ENCODE measurements at places on chromosomes 16 and 17.

DNA sequence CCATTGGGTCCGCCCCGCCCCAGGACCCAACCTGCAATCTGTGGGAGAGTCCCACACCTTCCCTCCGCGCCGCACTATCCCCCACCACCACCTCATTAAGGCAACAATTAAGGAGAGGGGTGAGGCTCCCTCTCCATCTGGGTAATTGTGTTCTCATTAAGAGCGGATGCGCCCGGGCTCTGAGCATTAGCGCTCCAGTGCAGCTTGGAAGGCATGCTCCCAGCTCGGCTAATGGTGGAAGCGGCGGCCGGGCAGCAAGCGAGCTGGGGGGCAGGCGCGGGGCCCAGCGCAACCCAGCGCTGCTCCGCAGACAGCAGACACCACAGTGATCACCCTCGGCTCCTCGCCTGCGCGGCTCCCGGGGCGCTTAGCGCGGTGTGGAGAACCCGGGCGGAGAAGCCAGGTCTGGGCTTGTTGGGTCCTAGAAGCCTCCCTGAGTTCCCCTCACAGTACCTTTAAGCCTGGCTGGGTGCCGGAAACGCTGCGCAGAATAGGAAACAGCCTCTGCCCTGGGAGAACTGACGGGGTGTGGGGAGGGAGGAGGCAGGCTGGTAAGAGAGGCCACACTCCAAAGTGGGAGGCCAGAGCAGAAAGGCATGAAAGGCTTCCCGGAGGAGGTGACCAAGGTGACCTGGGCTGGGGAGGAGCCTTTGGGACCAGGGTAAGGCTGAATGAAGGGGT is 6.4 kb downstream of the CBLN1 start:
- DNase-seq: peak; percentile 58

GRCh38 chr16:48597563-48598387 is 12.2 kb downstream of the N4BP1 start:
- DNase-seq: no peak

DNA sequence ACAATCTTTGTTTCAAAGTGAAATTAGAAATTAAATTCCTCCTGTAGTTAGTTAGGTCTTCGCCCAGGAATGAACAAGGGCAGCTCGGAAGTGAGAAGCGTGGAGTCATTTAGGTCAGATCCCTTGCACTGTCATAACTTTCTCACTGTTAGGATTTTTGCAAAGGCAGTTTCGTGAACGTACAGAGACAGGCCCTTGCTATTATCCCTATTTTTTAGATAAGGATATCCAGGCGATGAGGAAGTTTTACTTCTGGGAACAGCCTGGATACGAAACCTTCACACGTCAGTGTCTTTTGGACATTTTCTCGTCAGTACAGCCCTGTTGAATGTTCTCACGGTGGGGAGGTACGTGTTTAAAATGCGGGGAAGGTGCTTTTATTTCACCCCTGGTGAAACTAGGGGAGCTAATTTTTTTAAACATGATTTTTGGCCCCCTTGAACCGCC is 318 bp upstream of the RBL2 start:
- no peak for DNase-seq

DNA sequence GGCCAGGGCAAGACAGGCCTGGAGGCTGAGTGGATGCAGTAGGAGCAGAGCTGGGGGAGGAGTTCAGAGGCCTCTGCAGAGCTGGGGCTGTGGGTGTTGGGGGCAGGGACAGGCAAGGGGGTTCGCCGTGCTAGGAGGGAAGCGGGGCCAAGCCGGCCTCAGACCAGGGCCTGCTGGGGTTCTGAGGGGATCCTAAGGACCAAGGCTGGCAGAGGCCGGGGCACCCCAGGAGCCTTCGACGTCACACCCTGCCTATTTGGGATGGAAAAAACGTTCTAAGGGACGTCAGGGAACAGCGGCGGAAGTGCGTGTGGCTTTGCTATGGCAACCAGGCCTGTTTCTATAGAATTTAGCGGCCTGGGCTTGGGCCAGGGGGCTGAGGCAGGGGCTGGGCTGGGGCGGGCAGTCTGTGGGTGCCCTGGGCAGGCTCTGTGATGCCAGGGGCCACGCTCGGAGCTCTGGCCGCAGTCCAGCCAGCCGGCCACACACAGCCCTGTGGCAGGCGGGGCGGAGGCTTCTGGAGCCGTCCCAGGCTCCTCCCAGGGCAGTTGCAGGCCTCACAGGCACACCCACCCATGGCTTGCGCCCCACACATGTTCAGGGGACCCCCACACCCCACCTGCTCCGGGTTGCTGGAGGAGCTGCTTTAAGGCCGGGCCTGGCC is 3.7 kb downstream of the TRAF7 start:
- no peak for DNase-seq

GRCh38 chr17:74635418-74635817 is 11.9 kb upstream of the CD300E start:
- peak; percentile 23 for DNase-seq

- no peak for DNase-seq
These were observed 4.3 kb downstream of the SPDYE4 start for GRCh38 chr17:8753976-8754440.

GRCh38 chr16:54280751-54281150 is 5.8 kb downstream of the IRX3 start:
- DNase-seq: no peak

DNA sequence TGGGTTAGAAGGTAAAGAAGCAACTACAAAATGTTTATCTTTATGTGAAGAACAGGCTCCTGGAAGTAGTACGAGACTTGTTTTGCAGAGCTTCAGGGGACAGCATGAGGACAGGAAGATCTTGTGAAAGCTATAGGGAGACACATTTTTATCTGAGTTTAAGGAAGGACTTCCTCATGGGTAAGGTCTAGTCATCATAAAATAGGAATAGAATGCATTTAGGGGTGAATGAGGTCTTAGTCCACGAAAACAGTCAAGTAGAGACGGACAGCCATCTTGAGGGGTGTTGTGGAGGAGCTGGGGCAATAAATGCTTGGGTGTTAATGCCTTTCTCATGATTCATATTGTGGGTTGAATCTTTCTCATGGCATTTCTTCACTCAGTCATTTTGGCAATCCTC is 24.3 kb downstream of the KCNJ16 start:
- no peak for DNase-seq

DNA sequence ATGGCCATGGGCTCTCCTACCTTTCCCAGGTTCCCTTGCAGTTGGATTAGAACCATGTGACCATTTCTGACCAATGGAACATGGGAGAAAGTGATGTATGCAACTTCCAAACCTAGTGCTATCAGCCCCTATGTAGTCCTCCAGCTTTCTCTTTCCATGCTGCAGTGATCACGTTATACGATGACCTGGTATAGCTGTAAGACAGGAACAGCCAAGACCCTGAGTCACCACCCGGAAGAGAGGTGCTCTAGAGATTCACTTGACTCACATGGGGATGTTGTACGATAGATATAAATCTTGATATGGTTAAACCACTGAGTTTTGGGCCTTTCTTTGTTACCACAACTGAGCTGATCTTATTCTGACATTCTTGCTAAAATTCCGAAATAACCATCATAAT is 65.1 kb downstream of the NOG start:
- no peak for DNase-seq

DNA sequence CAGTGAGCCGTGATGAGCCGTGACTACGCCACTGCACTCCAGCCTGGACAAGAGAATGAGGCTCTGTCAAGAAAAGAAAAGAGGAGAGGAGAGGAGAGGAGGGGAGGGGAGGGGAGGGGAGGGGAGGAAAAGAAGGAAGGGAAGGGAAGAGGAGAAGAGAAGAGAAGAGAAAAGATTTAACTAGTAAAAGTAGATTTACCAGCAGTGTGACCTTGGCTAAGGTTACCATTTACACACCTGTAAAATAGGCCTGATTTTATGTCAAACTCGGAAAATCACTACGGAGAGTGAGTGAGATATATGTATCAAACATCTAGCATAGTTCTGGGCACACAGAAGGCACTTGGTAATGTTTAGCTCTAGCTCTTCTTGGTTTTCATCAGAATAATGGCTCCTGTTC is 109.2 kb downstream of the LYRM1 start:
- DNase-seq: no peak

GRCh38 chr16:4507588-4508345 is 30.8 kb downstream of the CDIP1 start:
- no peak for DNase-seq

GRCh38 chr17:40442392-40443195 is 656 bp upstream of the IGFBP4 start:
- DNase-seq: no peak

- DNase-seq: no peak
These were observed 100.0 kb upstream of the CREBBP start for GRCh38 chr16:3980253-3981111.

GRCh38 chr16:59355704-59356103 is 621.6 kb upstream of the GOT2 start:
- DNase-seq: no peak

- DNase-seq: no peak
These were observed 231.1 kb upstream of the CDH5 start for GRCh38 chr16:66135421-66135831.

- no peak for DNase-seq
These were observed 17.9 kb downstream of the WWOX start for GRCh38 chr16:78117391-78117790.

- DNase-seq: no peak
These were observed 141.5 kb downstream of the TRIM37 start for GRCh38 chr17:58965221-58965620.

DNA sequence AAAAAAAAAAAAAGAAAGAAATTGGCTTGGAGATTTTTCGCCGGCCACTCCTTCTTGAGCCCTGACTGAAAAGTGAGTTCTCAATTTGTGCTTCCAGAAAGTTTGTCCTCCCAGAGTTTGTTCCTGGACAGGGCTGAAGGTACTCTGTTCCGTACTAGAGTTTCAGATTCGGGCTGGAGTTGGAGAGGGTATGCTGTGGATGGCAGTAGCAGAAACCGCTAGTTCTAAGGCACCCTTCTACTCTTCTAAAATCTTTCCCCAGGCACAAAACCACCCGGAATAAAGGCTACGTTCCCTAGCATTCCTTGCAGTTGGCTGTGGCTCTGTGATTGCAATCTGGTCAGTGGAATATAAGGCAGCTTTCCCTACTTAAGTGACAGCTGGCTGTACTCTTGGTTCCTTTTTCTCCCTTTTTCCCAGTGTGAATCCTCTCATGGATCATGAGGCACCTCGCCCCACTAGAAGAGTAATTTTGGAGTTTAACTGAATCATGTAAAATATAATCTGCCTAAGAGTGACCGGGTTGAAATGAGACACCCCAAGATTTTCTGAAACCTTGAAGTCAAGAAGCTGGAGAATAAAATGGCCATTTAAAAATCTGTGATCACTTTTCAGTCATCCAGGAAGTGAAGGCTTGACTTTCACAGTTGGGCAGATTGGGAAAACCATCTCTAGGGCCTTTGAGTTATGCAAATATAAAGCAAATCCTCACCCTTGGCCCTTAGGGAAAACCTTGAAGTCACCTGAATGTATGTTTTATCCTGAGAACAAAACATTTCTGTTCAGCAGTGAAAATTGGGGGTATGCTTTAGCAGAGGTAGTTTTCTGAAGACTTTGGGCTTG is 901 bp upstream of the HEATR6 start:
- DNase-seq: no peak

GRCh38 chr16:4290236-4290830 is 17.5 kb upstream of the TFAP4 start:
- no peak for DNase-seq

- DNase-seq: no peak
These were observed 84.7 kb downstream of the SDK2 start for GRCh38 chr17:73559532-73559931.

All from nephron progenitor cell (in vitro differentiated cells).